Activated CD4-positive, alpha-beta T cell treated with anti-CD3 and anti-CD28 coated beads, Interleukin-10, Interleukin-2, amounts not matched to agents 100 ng/mL and 50 ng/mL, durations not matched to agents 16 hours and 8 hours (primary cell): ENCODE measurements at places on chromosomes 6 and 20.

DNA sequence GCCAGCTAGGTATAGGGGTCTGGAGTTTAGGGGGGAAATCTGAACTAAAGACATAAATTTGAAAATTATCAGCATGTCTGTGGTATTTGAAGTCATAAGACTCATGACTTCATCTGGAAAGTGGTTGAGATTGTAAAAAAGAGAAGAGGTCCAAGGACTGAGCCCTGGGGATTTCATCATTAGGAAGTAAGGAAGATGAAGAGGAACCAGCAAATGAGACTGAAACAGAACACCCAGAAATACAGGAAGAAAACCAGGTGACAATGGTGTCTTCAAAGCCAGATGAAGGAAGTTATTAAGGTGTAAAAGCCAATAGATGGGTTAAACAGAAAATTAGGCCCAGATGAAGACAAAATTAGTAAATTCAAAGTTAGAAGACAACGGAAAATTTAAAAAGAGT lies 49.1 kb upstream of the UBR2 start:
- DNase-seq: no peak

- no peak for DNase-seq
Observed at GRCh38 chr20:34768096-34768495, 57.4 kb downstream of the NCOA6 start.

- DNase-seq: no peak
Observed at GRCh38 chr6:90098001-90098531, 198.6 kb downstream of the BACH2 start.

DNA sequence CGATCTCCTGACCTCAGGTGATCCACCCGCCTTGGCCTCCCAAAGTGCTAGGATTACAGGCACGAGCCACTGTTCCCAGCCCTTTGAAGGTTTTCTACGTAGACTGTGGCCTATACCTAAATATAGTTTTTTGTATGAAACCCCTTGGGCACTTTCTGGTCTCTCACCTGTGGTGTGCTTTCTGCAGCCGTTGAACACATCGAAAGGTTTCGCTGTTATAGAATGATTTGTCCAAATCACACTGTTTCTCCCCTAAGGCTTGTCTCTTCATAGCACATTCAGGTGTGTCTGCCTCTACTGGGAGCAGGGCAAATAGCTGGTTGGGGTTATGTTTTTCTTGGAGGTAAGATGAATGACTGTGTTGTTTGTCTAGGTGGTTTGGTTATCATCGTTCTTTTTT lies 597.9 kb downstream of the RNF144B start:
- no peak for DNase-seq

GRCh38 chr6:91433660-91434534 lies 847.0 kb upstream of the MAP3K7 start:
- no peak for DNase-seq

DNA sequence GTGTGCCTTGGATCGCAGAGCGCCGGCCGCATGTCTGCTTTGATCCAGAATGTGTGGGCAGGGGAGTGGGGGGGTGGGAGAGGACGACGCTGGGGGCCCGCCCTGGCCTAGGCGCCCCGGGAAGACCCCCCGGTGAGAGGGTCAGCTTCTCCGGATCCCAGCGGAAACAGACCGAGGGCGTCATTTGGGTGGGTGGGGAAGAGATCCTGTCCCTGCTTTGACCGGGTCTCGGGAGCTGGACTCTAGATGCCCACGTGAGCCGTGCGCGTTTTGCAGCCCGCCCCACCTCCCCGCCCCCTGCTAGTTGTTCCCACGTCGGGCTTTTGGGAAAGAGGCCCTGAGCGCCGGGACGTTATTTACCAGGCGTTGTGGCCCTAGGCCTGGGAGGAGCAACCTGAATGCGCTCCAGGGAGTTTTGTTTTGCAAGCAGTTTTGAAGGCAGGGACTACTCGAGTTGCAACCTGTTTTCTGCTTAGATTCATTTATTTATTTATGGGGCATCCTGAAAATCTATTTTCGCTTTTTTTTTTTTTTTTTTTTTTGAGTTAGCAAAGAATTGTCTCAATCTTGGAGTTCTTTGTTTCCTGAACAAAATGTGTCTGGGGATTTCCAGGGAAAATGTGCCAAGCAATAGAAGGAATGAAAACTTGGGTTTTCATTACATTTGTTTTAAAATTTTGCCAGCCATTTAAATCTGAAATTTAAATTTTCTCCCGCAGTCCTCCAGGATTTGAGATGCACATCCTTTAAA lies 1.6 kb downstream of the DSP start:
- DNase-seq: no peak

DNA sequence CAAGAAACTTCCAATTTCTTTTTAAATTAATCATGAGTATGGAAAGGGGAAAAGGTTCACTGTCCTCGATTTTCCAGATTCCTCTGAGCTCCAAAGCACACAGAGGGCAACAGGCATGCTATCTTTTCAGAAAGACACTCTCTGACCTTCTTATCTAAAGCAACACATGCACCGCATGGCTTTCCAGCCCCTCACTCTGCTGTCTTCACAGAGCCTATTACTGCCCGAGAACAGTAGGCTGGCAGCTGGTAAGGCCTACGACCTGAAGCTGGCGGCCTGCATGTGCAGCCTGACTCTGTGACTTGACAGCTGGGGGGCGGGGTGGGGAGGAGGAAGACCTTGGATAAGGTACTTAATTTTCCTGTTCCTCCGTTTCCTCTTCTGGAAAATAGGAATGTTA lies 86.3 kb downstream of the ELOVL4 start:
- DNase-seq: no peak

DNA sequence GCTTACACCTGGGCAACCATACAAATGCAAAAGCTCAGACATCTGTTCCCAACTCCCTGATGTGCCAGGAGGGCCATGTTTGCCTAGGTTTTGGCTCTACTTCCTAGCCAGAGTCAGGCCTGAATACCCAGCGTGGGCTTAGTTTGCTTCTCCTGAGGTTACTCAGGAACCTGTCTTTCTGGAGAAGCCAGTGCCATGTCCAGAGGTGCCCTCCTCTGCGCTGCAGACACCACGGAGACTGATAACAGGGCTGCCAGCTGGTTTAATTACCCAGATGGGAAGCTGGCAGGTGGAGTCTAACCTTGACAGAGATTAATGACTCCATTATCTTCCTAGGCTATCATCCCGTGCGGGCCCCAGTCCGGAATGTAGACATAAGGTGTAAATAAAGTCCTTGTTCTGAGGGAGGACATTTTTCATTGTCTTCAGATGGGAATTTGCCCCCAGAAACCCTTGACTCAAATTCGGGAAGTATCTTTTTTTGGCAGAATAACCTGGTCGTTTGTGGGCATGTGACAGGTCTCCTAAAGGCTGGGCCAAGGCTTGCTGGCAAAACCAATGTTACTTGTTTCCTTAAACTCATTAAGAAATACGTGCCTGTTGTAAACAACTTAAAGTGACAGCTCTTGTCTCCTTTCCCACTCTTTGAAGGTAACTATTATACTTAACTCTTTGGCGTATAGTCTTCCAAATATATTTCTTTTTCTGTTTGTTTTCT lies 29.2 kb upstream of the ZNFX1 start:
- no peak for DNase-seq

GRCh38 chr6:159117563-159117962 lies 51.6 kb upstream of the FNDC1 start:
- no peak for DNase-seq

DNA sequence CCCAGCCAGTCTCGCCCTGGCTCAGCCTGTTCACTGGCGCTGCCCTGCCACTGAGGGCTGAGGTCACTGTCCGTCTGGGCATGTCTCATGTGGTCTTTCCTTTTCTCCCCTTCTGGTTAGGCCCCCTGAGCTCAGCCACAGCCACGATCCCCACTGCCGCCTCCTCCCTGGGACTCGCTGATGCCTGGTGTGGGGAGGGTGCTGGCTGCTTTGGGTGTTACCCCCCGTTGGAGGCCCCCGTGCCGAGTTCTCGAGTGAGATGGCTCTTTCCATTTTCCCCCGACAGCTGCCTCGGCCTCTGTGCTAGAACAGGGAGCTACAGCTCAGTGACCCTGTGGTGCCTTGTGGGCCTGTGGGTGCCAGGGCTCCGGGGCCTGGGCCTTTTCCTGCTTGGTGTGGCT lies 14.9 kb upstream of the TCFL5 start:
- no peak for DNase-seq

GRCh38 chr20:63155266-63156165 lies 60.4 kb downstream of the YTHDF1 start:
- no peak for DNase-seq

- no peak for DNase-seq
Observed at GRCh38 chr6:21023210-21023609, 489.0 kb downstream of the CDKAL1 start.

- DNase-seq: no peak
Observed at GRCh38 chr20:56610098-56610497, 19.0 kb upstream of the TFAP2C start.

DNA sequence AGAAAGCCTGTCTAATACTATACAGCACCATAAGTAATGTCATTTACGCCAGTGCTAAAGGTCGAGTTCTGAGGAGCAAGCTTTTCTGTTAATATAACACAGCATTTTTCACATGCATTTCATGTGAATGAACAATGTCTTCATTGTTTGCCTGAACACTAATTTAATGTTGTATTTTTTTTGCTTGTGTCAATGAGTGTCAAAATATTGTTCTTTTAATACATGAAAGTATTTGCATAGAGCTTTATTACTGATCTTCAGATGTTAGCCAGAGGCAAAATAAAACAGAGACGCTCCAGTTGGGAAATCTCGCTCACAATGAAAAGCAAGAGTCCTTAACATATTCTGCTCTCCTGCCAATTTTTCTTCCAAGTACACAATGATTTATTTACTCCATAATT lies 151.8 kb downstream of the FOXC1 start:
- no peak for DNase-seq

- DNase-seq: no peak
Observed at GRCh38 chr6:111894951-111895350, 21.7 kb upstream of the FYN start.
